Hematopoietic multipotent progenitor cell treated with erythropoietin and hydrocortisone succinate and interleukin-3 and kit ligand, for 15 days (in vitro differentiated cells): ENCODE measurements at places on chromosomes 3 and 15.

DNA sequence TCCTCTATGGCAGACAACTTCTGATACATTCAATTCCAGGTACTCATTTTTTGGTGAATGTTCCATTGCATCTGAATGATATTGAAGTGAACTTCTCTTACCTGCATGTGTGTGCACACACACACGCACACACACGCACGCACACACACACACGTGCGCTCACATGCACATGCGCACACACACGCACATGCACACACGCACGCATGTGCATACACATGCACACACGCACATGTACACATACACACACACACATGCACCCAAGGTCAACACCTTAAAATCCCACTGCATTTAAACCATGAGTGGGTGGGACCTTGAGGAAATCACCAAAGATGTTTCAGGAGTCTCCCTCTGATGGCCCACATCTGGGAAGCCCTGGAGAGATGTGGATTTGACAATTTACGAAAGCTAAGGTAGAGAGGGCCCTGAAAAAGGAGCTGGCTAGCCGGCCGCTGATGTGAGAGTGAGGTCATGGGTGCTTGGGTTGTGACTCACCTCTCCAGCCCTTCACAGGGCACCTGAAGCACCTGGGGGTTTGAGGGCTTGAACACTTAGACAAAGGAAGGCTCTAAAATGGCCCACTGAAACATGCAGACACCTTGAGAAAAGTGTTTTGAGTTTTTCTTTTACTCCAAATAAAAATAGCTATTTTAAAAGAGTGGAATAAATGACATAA is 269.1 kb upstream of the LRRFIP2 start:
- no peak for DNase-seq

GRCh38 chr3:132788301-132788671 is 66.1 kb upstream of the NPHP3 start:
- DNase-seq = no peak

DNA sequence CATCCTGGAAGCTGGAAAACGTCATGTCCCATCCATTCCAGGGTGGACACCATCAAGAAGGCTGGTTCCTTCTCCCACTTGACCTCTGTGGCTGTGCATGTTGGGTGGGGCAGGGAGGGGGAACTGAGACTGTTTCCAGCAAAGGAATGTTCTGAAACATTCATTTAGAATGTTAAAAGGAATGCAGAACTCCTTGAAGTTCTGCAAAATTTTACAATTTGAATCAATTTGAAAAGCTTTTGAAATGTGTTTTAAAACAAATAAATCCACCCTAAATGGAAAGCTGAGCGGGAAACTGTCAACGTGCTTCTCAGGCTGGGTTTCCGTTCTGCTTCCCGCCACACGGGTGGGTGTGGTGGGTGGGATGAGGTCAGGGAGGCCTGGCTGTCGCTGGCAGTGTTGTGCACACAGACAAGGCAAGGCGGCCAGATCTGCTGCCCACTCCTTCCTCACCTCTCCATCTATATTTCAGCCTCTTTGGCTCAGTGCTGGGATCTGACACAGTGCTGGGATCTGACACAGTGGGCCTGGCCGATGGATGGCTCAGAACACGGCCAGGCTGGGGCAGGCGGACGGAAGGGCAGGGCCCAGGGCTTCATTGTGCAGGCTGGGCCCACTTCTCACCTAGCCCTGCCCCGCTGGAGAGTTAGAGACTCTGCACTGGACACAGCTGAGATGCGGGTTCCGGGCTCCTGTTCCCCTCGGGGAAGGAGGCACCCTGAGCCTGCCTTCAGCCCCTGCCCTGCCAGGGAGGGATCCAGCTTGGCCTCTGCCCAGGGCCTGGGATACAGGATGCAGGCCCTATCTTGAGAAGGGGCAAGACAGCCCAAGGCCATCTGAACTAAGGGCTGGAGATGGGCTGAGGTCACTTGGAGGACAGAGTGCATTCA is 110.4 kb downstream of the TMEM266 start:
- DNase-seq = no peak

GRCh38 chr15:84883466-84883865 is 996 bp upstream of the SLC28A1 start:
- no peak for DNase-seq

- DNase-seq = no peak
Measured at GRCh38 chr15:76932135-76932966, 802 bp downstream of the RCN2 start.

- DNase-seq = peak; percentile 24
Measured at GRCh38 chr3:25662736-25663320, 1.9 kb downstream of the TOP2B start.

DNA sequence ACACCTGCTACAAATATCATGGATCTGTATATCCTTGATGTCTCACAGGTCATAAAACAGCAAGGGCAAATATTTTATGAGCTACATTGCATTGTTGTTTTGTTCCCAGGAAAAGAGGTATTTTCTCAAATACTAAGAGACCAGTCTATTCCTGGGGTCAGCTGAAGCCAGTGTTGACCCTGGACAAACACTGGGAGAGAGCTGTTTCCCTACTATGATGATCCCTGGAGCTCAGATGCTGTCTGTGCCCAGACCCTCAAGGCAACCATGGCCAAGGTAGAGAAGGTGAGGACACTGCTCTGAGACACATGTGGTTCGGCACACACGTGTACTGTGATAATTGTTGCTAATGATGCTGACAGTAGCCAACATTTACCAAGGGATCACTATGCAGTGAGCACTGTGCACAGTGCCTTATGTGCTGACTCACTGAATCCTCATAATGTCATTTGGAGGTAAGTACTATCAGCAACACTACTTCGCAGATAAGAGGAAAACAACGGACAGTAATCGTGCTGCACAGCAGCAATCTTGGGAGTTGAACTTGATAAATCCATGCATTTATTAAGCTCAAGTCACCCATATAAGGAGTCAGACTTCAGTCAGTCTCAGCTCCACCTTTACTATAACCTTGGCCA is 943.6 kb downstream of the FHIT start:
- DNase-seq = no peak

DNA sequence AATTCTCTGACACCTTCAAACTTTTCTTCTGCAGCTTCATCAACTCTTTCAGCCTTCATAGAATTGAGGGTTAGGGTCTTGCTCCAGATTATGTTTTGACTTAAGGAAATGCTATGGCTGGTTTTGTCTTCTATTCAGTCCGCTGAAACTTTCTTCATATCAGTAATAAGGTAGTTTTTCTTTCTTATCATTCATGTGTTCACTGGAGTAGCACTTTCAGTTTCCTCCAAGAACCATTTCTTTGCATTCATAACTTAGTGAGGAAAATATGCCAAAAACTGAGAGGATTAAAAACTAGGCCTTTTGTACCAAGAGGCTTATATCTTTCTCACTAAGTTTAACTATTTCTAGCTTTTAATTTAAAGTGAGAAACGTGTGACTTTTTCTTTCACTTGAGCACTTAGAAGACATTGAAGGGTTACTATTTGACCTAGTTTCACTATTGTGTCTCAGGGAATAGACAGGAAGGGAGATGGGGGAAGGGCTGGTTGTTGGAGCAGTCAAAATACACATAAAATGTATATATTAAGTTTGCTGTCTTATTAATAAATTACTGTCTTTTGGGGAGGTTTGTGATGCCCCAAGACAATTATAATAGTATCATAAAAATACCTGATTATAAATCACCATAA is 1110.1 kb downstream of the TBL1XR1 start:
- no peak for DNase-seq

GRCh38 chr3:55180936-55181535 is 253.2 kb upstream of the LRTM1 start:
- peak; percentile 25 for DNase-seq

DNA sequence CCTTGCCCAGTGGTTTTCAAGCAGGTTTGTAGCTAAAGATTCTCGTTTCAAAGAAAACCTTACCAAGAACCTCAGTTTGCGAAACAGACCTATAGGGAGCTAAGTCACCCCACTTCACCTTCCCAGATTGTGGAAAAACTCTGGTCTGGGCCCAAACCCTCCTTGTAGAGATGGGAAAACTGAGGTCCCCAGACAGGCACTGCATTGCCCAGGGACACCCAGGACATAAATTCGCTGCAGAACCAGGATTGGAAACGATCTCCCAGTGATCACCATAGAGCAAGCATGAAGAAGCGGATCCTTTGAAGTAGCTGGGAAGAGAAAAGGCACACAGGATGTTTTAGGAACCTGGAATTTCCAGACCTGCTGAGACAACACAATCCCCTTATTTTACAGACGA is 85.6 kb upstream of the PIAS1 start:
- no peak for DNase-seq
